Right lobe of liver (tissue), 6 donors: ENCODE measurements at places on chromosomes 12 and 14. TPM values are rescaled to one million over a fixed set of nuclear protein-coding genes. Genes with fewer than 3 reads are reported as not detected.
A peak's percentile ranks its signal among the peaks of the same experiment; 100 is the strongest.

DNA sequence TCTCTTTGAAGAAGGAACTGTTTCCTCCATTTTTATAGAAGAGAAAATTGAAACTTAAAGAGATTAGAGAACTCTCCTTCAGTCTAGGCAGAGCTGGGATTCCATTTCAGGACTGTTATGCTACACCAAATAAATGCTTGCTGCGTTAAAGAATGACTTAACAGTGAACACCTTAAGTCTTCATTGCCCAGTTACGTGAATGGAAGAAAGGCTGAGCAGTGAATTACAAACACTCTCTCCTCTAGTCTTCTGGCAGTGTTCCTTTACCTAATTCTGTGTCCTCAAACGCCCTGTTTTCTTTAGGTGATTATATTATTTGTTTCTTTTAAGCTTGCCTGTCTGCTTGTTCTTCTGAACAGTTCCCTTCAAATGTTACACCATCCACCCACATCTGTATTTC is 59.7 kb downstream of the RCOR1 start:
- no peak for DNase-seq

- DNase-seq = peak; percentile 26
These were observed 458 bp downstream of the SSPN start for GRCh38 chr12:26195641-26196420.

DNA sequence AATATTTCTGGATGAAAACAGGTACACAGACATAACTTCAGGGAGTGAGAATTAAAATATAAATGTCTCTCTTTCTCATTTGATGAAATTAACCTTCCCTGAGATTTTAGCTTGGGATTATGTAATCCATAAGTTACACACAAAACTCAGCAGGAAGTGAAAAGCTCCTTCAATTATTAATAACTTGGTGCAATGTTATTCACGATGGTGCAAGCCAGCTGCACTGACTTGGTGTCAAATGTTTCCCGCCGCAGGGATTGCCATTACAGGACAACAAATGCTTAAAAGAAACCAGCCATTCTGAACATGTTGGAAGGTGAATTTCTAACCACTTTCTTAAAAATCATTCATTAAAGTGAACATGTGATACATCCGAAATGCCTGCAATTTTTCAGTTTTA is 250.4 kb downstream of the FOXN3 start:
- DNase-seq = no peak

DNA sequence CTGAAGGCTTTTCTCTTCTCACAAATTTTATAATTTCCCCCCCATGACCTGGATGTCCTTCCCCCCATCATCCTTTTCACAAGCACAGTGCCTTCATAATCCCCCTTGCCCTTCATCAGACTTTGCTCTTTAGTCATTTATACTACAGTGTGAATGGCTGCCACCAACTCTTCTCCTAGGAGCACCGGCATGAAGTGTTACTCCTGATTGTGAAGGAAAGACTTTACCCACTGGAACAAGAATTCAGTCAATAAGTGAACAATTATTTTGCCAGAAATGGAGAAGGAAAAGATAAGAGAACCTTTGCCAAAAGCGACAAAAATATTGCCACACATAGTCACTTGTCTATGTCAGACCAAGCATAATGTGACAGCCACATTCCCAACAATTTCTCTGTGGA is 5.0 kb downstream of the SERPINA9 start:
- no peak for DNase-seq

DNA sequence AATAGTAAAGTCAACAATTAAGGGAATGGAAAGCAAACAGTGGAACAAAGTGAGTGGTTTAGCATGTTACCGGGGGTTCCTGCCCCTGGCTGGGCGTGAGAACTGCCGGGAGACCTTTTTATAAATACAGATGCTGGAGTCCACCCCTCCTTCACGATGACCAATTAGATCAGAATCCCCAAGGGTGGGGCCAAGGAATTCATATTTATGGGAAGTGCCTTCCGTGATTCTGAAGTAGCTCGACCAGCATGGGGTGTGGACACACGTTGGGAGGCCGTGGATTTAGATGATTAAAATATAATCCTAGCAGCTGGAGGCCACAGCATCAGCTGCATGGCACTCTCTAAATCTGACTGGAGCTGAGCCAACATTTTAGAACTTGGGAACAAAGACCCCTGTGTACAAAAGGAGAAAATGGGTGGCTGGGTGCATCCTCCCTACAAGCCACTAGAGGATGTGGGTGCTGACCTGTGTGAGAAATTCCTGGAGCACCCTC is 87.9 kb downstream of the SRRM4 start:
- DNase-seq = no peak

GRCh38 chr12:23014749-23015148 is 389.8 kb downstream of the ETNK1 start:
- no peak for DNase-seq

- DNase-seq = no peak
These were observed 1086.5 kb downstream of the SLC6A15 start for GRCh38 chr12:83826112-83826511.

GRCh38 chr12:87382436-87382835 is 646.8 kb downstream of the C12orf50 start:
- DNase-seq = no peak

- DNase-seq = no peak
These were observed 61.5 kb downstream of the DHRS2 start for GRCh38 chr14:23697680-23698079.

DNA sequence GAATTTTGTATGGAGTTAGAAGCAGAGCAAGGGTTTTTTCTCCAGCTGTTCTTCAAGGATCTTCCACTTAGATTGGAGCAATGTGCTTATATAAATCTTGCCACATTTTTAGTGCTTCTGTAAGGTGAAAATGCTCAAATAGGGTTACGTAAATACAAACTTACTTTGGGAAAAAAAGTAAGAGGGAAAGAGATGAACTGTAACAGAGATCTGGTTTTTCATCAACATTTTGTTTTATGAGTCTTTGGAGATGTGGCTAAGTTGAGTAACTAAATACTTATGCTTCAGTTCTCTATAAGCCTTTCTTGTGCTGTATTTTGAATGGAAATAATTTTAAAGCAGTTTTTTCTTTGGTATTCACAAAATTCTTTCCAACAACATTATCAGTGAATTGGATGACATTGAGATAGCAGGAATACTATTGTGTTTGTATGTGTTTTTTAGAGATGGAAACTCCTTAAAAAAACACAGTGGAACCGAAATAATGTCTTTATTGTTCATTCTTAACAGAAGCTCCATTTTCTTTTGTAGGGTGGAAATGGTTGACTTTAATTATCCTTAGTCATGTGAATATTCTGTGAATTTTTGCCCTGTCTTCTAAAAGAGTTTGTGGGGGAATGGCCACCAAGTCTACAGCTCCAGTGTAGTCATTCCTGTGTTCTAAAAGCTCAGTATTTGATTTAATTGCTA is 45.7 kb downstream of the NPAS3 start:
- DNase-seq = no peak

GRCh38 chr14:94643316-94644101 is 31.3 kb downstream of the SERPINA3 start:
- DNase-seq = no peak

The DDIT3 gene
- total RNA-seq = 26.7 TPM
